ENCODE measurements at places on chromosomes 5 and 9.

GRCh38 chr5:83441747-83442146 is 29.8 kb upstream of the VCAN start:
- DNase-seq, result peak; percentile 4

DNA sequence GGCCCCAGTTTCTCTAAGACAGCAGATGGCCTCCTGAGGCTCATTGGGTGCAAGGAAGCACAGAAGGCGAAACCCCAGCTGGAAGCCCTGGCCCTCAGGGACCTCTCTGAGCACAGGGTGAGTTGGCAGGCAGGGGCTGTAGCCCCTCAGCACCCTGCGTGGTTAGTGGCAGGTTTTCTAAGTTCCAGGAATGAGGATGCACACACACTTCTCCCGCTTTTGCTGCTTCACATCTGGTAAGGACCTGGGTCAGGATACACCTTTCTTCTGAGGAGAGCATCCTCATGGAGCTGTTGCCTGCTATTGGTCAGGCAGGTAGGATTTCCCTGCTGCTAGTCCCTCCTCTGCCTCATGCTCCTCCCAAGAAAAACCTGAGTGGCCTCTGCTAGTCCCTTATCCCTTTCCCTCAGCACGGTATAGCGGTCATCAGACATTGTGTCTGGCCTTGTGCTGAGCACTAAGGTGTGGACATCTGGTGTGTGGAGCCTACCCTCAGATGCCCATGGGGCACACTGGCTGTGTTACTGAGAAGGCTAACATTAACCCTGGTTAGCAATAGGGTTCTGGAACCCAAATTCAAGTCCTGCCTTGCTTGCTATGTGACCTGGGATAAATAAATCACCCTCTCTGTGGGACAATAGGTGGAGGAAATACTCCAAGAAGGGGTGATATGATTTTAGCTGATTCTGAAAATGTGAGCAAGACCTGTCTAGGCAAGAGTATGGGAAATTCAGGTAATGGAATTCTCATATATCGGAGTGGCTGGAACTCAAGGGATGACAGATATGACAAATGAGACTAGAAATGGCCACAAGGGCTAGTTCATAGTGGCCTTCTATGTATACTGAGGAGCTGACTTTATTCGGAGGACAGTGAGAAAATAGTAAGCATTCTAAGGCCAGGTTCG is 1.6 kb downstream of the SLC22A4 start:
- DNase-seq, result no peak

DNA sequence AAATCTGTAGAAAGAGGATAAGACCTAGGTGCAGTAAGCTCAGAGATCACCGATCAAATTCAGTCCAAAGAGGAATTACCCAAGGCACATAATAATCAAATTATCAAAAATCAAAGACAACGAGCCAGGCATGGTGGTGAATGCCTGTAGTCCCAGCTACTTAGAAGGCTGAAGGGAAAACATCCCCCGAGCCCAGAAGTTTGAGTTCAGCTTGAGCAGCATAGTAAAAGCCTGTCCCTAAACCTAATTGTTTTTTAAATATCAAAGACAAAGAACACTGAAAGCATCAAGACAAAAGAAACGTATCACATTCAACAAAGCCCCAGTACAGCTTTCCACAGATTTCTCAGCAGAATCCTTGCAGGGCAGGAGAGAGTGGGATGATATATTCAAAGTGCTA is 122.9 kb downstream of the CEP120 start:
- no peak for DNase-seq

DNA sequence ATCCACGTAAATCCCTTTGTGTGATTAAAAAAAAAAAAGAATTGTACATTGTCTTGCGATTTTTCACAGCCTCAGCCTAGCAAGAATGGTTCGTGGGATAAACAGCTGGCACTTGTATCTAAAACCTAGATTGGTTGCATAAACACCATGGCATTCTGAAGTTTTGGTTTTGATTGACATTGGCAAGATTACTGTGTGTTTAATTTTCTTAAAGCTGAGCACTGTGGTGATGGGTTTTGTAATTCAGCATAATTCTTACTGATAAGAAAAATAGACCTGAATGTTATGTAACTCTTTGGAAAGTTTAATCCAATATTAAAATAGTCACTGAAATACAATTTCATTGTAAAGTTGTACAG is 23.4 kb upstream of the ANKRD18A start:
- no peak for DNase-seq

DNA sequence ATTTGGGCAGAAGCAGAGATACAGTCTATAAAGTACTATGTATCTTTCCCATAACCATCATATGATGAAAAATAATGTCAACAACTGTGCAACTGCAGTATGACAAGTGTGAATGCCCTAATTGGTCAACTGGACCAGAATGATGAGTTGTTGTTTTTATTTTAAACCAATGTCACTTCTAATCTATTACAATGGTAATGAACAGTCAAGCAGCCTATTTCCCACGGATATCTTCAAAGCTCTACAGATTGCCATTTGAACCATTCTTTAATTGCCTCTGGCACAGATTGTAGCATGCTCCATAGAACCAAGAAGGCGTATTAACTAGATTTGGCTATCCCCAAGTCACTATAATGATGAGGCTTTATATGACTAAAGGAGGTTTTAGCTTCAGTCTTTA is 233.6 kb downstream of the TRPM3 start:
- no peak for DNase-seq

- DNase-seq, result no peak
Measured at GRCh38 chr9:87664153-87665060, 61.5 kb upstream of the CTSL start.

DNA sequence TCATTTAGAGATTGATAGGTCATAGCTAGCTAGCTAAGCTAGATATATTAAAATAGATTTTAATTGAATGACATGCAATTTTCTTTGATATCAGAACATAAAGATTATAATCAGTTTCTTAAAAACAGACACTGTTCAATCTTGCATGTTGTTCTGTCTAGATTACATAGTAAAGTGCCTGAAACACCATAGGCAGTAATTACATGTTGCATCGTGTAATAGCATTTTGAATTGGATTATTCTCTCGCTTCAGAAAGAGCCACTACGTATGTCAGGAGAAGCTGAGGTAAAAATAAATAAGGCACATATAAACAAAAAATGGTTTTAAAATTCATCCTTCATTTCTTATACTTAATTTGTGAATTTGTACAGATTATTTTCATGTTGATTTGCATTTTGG is 148.0 kb upstream of the CDH12 start:
- DNase-seq, result no peak

- DNase-seq, result no peak
Measured at GRCh38 chr9:82621447-82621846, 441.5 kb downstream of the RASEF start.

DNA sequence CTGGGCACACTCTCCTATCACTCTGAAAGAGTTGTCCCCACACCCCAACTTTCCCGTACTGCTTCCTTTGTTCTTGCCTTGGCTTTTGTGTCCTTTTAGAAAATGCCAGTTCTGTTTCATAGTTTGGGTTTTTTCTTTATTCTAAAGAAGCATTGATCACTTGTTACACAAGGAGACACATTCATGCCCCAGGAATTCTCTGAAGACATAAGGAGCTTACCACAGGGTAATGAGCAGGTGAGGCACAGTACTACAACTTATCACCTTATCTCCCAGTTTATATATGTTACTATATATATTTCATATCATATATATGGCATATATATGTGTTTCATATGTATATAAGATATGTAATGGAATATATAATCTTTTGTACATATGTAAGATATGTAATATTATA is 6.5 kb upstream of the SSBP2 start:
- no peak for DNase-seq

- no peak for DNase-seq
Measured at GRCh38 chr9:89439571-89439970, 58.3 kb downstream of the SEMA4D start.

GRCh38 chr9:77829420-77829819 is 181.3 kb upstream of the GNA14 start:
- no peak for DNase-seq

GRCh38 chr5:53059281-53059680 is 50.3 kb downstream of the MOCS2 start:
- no peak for DNase-seq

- DNase-seq, result no peak
Measured at GRCh38 chr9:134413890-134414623, 87.8 kb downstream of the RXRA start.

- no peak for DNase-seq
Measured at GRCh38 chr5:148083203-148083602, 19.4 kb downstream of the SPINK5 start.

DNA sequence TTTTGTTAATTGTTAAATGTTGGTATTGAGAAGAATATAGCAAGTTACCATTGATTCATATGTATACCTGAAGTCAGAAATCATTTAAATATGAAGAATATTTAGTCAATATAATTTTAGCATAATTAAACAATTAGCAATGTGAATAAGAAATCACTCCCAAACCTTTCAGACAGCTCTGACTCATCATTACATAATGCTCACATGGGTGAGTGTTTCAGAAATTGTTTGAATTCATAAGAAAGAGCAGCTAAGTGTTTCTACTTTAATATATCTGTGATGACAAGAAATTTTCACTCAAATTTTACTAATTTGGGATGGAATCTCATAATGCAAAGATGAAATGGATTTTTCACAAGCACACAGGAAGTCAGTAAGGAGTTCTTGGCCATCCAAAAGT is 42.0 kb upstream of the CDC42SE2 start:
- no peak for DNase-seq

GRCh38 chr5:94312298-94312697 is 306.1 kb downstream of the KIAA0825 start:
- DNase-seq, result no peak

DNA sequence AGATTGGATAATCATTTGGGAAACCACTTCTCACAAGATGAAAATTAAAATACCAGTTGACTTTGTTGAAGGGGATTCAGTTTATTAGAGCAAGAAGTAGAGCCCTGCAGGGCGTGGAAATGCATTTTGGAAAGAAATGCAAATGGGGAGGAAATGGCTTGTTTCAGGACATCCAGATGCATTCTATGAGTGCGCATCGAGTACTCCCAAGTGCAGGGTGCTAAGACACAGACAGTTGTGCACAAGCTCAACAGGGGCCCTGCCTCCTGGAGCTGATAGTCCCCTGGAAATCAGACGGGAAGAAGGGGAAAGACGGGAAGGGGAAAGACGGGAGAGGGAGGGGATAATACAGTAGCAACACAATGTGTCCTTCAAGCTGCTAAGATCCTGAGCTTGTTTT is 64.0 kb downstream of the NSUN2 start:
- no peak for DNase-seq

DNA sequence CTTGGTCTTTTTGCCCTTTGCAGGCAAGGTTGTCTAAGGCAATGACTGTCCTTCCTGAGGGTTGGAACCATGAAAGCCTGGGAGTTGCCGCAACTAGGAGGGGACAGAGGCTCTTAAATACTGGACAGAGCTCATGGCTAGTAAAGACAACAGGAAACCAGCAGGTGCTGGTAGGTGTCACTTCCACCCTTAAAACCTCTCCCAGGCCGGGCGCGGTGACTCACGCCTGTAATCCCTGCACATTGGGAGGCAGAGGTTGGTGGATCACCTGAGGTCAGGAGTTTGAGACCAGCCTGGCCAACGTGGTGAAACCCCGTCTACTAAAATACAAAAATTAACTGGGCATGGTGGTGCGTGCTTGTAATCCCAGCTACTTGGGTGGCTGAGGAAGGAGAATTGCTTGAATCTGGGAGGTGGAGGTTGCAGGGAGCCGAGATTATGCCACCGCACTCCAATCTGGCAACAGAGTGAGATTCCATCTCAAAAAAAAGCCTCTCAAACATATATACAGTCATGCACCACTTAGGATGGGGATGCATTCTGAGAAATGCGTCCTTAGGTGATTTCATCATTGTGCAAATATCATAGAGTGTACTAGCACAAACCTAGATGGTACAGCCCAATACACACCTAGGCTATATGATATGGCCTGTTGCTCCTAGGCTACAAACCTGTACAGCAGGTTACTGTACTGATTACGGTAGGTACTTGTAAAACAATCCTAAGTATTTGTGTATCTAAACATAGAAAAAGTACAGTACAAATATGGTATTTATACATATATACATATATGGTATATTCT is 102.7 kb downstream of the HSPA4 start:
- DNase-seq, result no peak

DNA sequence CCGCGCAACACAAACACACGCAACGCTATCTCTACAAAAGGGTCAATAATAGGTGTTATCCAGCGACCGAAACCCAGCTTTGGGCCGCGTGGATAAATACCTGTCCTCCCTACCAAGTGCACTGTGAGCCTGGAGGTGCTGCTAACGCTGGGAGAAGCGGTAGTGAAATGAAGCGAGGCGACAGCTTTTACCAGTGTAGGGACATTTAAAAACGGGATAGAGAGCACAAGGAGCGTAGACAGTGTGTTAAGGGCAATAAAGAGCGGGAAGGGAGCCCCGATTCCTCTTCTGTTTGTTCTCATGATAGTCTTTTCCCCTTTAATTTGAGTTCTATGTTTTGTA is 421 bp upstream of the DEPDC1B start:
- DNase-seq, result peak; percentile 10

DNA sequence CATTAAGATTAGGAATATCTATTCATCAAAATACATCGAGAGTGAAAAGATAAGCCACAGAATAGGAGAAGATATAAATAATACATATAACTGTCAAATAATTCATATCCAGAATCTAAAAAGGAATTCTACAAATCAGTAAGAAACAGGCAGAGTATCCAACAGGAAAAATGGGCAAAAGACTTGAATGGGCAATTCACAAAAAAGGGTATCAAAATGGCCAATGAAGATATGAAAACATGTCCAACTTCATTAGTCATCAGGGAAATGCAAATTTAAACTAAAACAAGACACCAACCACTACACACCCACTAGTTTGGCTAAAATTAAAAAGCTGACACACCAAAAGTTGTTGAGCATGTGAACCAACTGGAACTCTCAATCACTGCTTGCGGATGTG is 206.9 kb upstream of the TBC1D2 start:
- no peak for DNase-seq

DNA sequence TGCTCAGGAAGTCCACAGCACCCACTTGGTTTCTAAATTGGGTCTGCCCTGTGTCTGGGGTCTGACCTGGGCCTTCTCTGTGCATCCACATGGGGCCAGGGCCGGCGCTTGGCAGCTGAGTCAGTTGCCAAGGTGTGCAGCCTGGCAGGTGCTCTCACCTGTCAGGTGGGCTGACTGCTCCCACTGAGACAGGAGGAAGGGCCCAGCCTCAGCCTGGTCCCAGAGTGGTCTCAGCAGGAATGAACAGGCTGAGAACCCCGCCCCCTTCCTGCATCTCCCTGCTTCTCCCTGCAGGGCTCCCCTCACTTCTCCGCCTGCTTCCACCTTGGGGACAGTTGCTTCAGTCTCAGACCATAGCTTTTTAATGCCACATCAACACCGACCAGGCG is 60.5 kb downstream of the BARX1 start:
- no peak for DNase-seq
